LHCN-M2 (cell line): ENCODE measurements at places on chromosomes 12 and 14. TPM values are rescaled to one million over a fixed set of nuclear protein-coding genes. Genes with fewer than 3 reads are reported as not detected.

KRT78 gene
- total RNA-seq, result not detected in 2 replicates

FNTB gene
- 13.9 and 17.4 TPM in 2 replicates for total RNA-seq

DNA sequence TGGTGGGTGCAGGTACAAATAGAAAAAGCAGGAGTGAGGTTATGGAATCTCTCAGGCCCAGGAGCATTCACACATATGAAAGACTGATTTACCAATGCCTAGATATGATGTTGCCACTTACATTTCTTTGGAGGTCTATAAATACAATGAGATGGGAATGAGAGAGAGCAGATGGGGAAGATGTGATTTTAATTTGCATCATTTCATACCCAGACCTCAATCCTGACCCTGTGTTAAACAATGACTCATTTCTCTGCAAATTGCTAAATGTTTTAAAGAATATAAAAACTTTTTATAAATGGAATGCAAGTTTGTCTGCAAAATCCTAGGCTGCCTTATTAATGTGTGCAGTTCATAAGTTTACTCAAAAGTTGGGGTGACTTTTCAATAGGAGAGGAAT lies 38.6 kb upstream of the GNG2 start:
- DNase-seq, result peak; percentile 28

DNA sequence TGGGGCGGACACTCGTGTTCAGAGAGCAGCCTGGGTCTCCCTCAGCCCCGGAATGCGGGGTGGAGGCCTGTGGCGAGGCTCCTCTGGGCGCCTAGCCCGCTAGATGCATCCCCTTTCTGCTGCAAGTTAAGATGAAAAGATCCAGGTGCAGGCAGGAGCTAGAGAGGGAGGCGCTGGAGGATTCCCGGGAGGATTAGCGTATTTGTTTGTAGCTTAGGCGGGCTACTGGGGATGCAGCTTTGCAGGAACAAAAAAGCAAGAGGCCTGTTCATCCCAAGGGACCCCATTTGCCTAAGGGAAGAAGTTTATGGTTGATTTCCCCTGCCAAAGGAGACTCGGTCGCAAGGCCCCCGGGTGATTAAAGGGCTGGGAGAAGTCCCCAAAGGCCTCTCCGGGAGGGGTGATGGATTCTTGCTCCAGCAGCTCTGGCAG lies 824 bp downstream of the CCDC177 start:
- DNase-seq, result no peak

DNA sequence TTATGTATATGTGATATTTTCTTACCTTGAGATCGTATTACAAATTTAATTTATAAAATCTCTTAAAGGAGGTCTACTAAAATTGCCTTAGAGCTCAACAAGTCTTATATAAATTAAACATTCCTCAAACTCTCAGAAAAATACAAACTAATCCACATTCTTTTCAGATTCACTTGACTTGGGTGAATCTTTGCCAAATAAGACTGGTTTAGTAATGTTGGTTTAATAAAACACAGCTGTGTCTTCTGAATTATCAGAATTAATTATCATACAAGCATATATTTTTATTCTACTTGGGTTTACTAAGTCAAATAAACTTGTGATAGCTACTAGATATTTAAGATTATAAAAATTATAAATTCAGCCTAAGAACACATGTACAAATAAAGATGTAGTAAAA lies 13.3 kb downstream of the GLIPR1L2 start:
- no peak for DNase-seq

DNA sequence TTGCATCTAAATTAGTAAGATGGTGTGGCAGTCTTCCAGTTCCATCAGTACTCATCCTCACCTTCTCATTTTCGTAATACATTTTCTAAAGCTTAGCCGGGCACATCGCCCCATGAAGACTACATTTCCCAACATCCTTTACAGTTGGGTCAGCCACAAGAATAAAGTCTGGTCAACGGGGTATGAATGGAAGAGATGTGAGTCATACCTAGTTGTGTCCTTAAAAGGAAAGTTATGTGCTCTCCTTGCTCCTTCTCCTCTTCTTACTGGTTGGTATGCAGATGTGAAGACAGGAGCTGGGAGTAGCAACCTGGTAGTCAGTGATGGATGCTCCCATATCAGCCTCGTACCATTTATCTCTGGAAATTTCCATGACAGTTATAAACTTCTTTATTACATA lies 35.9 kb upstream of the EGLN3 start:
- peak; percentile 84 for DNase-seq
